Adipocyte (in vitro differentiated cells): ENCODE measurements at places on chromosomes 6 and 20.

DNA sequence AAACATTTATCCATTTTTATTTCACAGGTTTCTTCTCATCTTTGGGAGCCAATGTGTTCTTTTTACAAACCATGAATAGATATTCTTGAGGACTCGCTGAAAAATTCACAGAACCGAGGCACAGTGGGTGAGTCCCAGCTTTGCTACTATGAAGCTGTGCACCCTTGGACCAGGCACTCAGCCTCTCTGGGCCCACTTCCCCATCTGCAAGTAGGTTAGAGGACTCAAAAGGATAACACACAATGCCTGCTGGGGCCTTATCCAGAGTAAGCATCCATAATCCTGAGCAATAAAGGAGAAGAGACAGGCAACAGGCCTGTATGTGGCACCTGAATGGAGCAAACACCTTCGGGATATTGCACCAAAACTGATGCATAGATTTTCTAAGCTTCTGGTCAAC, 153.3 kb downstream of the PREX1 start:
- no peak for DNase-seq

- no peak for DNase-seq
Measured at GRCh38 chr6:140677781-140678528, 1303.5 kb upstream of the CITED2 start.

- DNase-seq: no peak
Measured at GRCh38 chr6:151136141-151136755, 103.5 kb upstream of the AKAP12 start.

DNA sequence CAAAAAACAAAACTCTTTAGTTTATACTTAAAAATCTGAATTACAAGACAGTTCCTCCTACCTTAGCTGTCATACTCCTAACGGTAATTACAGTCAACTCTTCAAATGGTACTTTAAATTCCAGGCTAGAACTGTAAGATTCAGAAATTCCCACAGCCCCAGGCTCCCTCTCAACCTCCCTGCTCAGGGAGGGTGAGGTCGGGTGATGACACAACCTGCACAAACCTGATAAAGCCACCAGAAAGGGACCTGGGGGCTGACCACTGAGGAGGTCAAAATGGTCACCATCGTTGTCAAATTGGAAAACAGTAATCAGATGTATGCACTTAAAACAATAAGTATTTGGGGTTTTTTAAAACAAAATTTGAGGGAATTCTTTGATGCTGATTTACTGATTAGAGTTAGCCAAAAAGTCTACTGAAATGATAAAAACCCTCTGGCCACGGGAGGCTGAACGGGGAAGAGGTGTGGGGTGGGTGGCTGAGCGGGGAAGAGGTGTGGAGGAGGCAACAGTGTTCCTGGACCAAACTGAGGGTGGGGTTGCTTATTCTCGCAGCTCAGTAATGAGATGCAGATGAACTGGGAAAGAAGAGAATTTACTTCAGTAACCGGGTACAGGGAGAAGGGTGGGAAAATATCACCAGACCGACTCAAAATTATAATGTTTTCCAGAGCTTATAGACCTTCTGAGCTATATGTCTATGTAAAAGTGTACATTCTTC, 52.4 kb downstream of the SLC22A1 start:
- no peak for DNase-seq

GRCh38 chr20:2956480-2956879, 83.2 kb downstream of the PTPRA start:
- no peak for DNase-seq

GRCh38 chr20:59247731-59248684, 52.4 kb upstream of the EDN3 start:
- DNase-seq: no peak

DNA sequence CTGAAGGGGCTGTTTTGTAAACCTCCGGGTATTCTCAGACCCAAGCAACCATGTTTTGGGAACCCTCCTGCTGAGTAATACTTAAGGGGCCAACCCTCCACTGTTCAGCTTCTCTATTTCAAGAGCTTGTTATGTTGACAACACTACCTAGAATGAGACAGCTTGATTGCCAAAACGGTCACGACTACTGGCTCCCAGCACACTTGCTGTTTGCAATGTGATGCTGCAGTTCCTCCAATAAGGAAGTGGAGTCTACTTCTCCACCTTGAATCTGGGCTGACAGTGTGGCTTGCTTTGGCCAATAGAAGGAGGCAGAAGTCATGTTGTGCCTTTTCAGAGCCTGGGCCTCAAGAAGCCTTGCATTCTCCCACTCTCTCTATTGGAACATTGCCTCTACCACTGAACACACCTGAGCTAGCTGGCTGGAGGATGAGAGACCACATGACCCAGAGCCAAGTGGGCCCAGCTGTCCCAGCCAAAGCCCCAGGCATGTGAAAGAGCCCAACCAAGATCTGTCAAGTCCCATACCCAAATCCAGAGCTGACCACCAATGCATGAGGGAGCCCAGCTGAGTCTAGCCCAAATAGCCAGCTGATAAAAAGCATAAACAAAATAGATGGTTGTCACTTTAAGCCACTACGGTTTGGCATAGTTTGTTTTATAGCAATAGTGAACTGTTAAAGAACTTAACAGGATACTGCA, 108.0 kb downstream of the PRND start:
- DNase-seq: no peak

- no peak for DNase-seq
Measured at GRCh38 chr20:43842126-43843020, 72.3 kb upstream of the TOX2 start.

GRCh38 chr20:3164763-3165410, 5.2 kb upstream of the FASTKD5 start:
- DNase-seq: no peak

DNA sequence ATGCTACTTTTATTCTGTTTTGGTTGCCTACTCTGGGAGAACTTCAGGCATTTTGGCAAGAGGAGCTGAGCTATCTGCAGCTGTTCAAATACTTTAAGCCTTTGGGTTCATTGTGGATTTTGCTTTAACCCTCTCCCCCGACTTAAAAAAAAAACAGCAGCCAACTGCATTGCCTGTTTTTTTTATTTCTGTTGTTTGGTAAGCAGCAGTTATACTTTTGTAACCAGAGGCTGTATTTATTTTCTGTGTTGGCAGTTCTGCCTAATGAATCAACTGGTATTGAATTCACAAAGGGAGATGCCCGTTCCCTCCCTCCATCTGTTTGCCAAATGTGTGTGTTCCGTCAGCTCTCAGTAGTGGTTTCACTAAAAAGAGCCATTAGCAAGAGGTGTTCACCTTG, 484.0 kb downstream of the UTRN start:
- peak; percentile 8 for DNase-seq

DNA sequence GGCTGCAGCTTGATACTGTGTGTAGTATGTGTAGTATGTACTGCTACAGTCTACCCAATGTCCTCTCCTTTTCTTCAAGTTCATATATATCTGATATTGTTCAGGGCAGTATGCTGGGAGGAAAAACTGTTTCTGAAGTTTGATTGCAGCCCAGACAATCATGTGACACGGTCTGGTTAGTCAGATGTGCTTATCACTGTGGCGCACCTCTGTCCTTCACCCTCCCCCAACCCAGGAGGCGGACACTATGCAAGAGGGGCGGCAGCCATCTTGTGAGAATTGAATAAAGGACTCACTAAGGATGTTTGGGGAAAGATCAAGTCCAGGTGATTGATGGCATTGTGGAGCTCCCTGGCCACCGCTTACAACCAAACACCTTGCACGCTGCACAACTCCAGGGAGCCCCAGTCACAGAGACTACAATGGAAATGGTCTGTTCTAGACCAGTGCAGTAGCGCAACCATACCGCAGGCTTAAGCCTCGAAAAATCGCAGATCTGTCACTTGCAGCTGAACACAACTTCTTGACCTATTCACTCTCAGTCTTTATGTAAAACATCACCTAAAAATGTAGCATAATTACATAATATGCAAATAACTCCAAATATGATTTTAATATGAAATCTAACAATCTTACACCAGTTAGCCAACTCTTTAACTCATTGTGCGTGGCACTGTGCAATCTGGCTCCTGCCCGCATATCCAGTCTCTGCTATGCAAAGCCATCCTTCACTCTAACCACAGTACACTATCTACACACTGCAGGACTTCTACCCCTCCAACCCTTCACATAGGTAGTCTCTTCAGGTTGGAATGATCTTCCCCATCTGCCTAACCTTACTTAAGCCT, 79.3 kb downstream of the VGLL2 start:
- no peak for DNase-seq

DNA sequence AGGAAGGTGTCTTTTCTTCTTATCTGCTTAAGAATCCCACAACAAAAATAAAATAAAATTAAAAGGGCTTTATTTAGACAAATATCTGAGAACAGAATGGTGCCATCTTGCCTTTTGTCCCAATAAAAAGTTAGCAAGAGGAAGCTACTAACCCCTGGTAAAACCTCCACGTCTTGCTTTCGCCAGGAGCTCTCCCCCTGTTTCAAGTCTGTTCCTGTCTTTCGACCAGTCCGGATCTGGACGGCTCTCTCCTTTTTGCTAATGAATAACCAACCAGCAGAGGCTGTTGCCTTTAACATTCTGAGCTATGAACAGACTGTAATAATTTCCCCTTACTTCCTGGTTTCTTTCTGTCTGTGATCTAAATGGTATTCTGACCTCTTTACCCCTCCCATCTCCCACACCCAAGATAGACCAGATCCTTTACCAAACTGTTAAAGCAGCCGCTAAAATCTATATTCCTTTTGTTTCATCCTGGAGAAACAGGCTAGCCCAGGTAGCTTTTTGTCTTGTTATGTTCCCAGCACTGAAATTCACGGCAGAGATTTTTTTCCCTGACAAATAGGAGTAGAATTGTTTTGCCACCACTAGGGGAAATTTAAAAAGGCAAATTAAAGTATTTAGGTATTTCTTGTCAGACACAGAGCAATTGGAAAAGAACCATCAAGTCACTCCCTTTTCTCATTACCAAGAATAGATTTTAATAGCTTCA, at the start of gene FRK:
FRK (minus strand) TSS at position 320 of the 712 bp plus-strand sequence. CDS start 580 bp downstream, outside the sequence.
- peak; percentile 15 for DNase-seq

DNA sequence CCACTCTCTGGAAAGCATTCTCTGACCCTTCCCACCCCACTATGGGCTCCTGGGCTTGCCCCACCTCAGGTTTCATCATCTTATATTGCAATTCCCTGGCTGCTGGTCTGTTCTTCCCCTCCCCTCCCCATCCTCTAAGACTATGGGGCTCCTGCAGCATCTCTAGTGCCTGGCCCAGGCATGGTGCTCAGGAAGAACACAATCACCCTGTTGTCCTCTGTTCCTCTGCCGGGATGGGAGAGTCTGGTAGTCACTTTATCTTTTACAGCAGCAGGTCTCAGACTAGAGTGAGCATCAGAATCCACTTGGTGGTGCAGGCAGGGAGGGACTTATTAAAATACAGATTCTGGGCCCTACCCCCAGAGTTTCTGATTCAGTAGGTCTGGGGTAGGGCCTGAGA, 5.0 kb upstream of the LPIN3 start:
- DNase-seq: no peak

- DNase-seq: peak; percentile 54
Measured at GRCh38 chr20:45016089-45016671, 49.9 kb downstream of the STK4 start.

DNA sequence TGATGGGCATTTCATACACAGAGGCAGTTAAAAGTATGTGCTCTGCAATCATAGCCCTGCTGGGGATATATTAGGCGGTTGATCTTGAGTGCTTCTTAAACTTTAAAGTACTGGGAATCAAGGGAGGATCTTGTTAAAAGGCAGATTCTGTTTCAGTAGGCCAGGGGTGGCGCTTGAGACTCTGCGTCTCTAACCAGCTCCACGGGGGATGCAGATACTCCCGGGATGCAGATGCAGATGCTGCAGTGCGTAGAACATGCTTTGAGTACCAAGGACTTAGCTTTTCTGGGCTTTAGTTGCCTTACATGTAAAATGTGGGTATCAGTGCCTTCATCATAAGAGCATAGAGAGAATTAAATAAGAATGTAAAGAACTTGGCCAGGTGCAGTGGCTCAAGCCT, 44.4 kb upstream of the ENPP5 start:
- DNase-seq: no peak

DNA sequence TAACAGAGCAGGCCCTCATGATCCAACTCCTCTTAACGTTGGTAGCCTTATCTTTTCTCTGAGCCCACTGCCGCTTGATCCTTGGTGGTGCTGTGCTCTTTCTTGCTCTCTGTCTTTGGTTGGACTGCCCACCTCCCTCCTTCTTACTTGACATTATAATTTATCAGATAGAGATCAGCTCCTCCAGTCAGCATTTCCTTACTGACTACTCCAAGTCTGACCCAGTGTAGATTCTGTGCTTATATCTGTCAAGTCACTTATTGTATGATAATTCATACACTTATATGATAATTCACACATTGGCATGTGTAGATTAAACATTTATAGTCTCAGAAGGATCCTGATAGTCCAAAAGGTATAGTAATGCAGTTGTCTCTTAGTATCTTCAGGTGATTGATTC, 18.1 kb downstream of the PTPRA start:
- DNase-seq: no peak

DNA sequence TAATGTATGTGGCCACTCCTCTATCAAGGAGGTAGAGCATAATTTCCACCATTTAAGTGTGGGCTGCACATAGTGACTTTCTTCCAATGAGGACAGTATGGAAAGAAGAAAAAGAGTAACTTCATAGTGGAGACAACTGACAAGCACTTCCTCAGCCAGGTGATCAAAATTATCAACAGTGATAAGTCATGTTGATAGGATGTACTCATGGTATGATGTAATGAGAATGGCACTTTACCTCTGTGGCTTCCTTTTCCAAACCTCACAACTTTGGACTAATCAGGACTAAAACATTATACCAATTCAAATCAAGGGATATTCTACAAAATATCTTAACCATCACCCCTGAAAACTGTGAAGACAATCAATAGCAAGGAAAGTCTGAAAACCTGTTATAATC, 302.3 kb upstream of the CITED2 start:
- DNase-seq: no peak

GRCh38 chr20:2817891-2818595, 1.9 kb downstream of the TMEM239 start:
- peak; percentile 39 for DNase-seq
